H4 (cell line): ENCODE measurements at places on chromosomes 2 and 18. TPM values are rescaled to one million over a fixed set of nuclear protein-coding genes. Genes with fewer than 3 reads are reported as not detected.

DNA sequence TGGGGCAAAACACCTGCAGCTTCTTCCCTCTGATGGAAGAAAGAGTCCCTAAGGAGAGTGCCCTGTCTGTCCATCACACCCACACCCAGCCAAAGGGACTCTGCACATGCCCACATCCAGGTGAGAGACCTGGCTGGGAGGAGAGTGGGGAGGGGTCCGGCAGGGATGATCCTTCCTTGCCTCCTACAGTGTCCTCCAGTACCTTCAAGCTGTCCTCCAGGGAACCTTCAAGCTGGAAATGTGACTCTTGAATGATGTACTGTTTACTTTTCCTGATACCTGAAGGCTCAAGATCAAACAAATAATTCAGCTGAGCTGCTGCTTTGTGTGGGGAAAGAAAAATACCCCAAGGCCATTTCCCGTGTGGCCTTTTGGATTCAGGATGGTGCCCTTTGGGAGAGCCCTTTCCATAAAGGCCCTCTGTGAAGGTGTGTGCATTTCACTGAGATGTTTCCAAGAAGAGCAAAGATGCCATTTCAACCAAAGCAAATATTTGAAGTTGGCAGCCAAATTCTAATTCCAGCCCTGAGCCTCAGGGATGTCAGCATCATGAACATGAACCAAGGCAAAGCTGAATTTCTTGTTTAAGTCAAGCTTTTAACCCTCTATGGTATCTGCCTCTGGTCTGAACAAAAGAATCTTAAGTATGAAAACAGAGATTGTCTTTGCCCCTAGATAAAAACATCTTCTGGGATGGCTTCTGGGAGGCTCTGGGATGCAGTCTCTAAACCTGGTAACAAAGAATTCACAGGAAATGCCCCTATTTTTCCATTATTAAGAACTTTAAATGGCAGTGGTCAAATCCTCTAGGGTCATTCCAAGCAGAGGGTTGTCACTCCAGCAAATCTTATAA, 11.1 kb downstream of the EVA1A start:
- DNase-seq = no peak

- DNase-seq = peak; percentile 87
Observed at GRCh38 chr2:39523308-39524044, 86.4 kb upstream of the MAP4K3 start.

The SAG gene
- not detected in 2 replicates for total RNA-seq

GRCh38 chr18:9469685-9470084, 5.6 kb upstream of the RALBP1 start:
- DNase-seq = no peak

DNA sequence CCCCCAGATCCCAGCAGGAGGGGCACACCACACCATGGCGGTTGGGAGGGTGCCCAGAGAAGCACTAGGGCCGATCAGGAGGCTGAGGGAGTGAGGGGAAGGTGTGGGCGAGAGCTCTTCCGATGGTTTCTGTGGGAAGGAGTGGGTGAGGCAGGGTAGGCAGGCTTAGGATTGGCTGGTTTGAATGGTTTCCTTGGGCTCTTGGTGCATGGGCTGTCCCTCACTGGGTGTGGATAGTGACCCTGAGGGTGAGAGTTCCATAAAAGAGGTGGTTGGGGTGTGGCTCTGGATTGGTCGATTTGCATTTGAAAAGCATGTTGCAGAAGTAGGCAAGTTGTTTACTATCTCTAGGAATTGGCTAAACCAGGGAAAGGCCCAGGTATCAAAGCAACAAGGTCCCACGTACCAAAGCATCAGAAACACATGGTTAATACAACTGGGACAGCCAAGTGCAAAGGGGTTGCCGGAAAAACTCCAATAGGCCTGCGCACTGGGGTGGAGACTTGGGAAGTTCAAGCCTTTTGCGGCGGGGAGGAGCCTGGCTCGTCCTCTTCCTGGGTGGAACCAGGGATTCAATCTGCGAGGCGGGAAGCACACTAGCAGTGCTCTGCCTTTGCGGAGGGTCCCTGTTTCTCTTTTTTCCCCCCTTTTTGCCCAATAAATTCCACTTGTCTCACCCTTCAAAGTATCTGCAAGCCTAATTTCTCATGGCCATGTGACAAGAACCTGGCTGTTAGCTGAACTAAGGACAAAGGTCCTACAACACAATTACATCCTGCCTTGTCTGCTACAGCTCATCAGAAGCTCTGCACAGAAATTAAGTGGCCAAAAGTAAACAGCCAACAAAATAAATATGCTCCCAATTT, 43.2 kb downstream of the IL1R2 start:
- DNase-seq = no peak

The HOXD3 gene
- total RNA-seq = 0.29 and 0.70 TPM in 2 replicates

The DSC1 gene
- total RNA-seq = 0.06 TPM in 1 of 2 replicates, not detected in the other

- DNase-seq = no peak
Observed at GRCh38 chr2:140200307-140200706, 1420.1 kb upstream of the NXPH2 start.

GRCh38 chr18:6382963-6383362, 31.7 kb downstream of the L3MBTL4 start:
- peak; percentile 28 for DNase-seq

- DNase-seq = no peak
Observed at GRCh38 chr18:22109535-22109934, 59.9 kb upstream of the GATA6 start.

DNA sequence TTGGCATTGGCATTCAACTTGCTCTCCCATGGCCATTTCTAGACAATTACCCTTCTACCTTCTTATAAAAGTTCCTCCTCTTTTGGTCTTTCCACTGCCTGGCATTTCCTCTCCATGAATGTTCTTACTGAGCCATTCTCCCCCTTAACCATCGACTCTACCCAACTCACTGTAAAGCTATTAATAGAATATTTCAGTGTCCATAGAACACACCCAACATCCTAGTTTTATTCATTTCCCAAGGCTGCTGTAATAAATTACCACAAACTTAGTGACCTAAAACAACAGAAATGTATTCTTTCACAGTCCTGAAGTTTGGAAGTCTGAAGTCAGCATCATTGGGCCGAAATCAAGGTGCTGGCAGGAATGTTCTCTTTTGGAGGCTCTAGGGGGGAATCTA, 170.0 kb upstream of the ATP5MC3 start:
- DNase-seq = no peak

DNA sequence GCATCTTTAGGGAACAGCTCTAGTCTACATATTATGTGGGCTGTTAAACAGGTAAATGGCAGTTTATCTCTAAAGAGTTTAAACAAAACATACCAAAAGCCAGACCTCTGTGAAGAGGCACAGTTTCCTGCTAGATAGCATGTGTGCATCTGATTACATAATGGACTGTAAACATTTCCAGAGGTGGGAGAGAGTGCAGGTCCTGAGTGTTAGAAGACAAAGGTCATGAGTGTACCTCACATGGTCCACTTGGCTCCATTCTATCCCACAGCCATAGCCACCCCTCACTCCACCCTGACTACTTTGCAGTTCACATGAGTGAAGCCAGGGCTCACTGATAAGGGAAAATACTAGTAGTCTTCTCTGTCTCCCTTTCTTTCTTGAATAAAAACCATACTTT, 233.4 kb downstream of the MTX2 start:
- DNase-seq = no peak

The OTOF gene
- total RNA-seq = 0.14 TPM in 1 of 2 replicates, not detected in the other

The ANKRD62 gene
- not detected in 2 replicates for total RNA-seq
